ENCODE measurements at places on chromosomes 3 and 15.

DNA sequence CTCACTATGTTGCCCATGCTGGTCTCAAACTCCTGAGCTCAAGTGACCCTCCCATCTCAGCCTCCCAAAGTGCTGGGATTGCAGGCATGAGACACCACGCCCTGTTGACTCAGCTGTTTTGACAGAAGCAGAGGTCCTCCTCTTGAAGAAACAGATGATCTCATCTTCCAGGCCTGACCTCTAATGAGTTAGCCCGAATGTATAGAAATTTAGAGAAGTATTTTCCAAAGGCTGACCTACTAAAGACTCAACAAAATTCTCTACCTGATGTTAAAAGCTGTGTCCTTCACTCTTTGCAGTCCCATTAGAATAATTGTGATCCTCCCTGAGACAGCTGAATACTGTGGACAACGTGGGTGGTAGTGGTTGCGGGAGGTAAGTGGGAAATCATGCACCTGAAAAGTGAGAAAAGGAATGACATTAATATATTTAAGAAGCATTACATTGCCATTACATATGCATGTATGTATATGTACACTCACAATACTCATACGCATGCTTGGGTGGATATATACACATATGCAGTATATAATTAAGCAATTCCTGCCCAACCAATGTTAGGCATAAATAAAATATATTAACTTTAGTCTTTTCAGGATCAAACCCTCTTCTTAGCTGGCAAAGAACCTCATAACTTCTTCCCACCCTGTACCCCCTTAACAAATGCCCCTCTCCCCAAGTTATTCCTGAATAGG is 204.6 kb upstream of the NR2F2 start:
- no peak for DNase-seq

DNA sequence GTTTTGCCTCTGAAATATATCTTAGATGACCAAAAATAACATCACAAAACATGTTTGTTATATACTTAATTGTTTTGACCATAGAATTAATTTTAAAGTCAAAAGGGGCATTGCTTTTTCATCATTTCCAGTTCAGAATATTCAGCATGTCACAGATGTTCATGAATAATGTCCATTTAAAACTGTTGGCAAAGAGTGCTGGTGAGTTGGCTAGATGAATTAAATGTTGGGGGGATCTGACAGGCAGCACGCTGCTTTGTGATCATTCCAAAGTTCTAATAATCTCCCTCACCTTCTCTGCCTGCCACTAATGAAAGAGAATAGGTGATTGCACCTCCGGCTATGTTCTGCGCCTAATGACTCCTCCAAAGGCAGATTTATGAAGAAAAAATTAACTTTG is 139.2 kb upstream of the MLF1 start:
- DNase-seq: no peak

DNA sequence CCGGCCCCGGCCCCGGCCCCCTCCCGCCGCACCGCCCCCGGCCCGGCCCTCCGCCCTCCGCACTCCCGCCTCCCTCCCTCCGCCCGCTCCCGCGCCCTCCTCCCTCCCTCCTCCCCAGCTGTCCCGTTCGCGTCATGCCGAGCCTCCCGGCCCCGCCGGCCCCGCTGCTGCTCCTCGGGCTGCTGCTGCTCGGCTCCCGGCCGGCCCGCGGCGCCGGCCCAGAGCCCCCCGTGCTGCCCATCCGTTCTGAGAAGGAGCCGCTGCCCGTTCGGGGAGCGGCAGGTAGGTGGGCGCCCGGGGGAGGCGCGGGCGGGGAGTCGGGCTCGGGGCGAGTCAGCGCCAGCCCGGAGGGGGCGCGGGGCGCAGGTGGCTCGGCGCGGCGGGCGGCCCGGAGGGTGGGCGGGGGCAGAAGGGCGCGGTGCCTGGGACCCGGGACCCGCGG is 352 bp downstream of the CHRD start:
- peak; percentile 30 for DNase-seq

GRCh38 chr3:120608506-120608905 is 12.4 kb downstream of the NDUFB4 start:
- no peak for DNase-seq

- DNase-seq: no peak
These were observed 569.2 kb upstream of the RGMA start for GRCh38 chr15:93658026-93658816.

DNA sequence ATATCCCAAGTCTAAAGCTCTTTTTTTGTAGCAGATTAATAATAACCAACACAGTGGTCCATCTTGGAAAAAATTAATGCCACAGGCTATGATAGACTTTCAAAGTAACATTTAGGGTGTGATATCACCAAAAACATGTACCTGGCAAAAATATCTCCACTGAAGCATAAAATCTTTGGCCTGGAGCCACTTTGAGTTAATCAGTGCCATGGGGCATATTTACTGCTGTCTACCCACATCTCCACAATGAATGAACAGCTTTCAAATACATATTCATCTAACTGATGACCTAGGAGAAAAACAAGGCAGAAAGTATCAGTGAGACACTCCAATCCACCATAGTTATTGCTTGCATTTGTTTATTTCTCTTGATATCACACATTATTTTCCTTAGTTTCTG is 296.0 kb upstream of the MDFIC2 start:
- DNase-seq: no peak

GRCh38 chr3:16089521-16089920 is 85.0 kb upstream of the GALNT15 start:
- no peak for DNase-seq

- DNase-seq: no peak
These were observed 36.8 kb downstream of the ADCY5 start for GRCh38 chr3:123412076-123412475.

DNA sequence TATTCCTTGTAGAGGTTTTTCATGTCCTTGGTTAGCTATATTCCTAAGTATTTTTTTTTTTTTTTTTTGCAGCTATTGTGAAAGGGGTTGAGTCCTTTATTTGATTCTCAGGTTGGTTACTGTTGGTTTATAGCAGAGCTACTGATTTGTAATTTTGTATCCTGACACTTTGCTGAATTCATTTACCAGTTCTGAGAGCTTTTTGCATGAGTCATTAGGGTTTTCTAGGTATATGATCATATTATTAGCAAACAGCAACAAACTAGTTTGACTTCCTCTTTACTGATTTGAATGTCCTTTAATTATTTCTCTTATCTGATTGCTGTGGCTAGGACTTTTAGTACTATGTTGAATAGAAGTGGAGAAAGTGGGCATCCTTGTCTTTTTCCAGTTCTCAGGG is 737.4 kb downstream of the ZNF385D start:
- no peak for DNase-seq

- DNase-seq: no peak
These were observed 39.3 kb downstream of the PDHB start for GRCh38 chr3:58394339-58394738.

DNA sequence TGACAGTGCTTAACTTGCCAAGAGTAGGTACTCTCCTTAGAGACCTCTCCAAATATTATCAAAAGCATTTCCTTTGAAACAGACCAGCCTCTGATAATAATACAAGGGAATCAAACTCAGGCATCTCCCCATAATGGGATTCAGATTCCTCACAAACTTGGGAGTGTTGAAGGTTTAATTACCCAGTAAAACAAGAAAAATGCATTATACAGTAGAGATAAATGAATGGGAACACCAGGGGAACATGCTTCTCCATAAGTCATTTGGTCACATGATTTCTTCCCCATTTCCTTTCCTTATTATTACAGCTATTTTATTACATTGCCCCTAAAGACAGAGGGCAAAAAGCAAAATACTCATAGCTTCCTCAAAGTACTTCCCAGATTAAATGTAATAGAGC is 325.0 kb upstream of the CDIN1 start:
- DNase-seq: no peak

- DNase-seq: no peak
These were observed 28.6 kb upstream of the NDUFB4 start for GRCh38 chr3:120567370-120568201.

DNA sequence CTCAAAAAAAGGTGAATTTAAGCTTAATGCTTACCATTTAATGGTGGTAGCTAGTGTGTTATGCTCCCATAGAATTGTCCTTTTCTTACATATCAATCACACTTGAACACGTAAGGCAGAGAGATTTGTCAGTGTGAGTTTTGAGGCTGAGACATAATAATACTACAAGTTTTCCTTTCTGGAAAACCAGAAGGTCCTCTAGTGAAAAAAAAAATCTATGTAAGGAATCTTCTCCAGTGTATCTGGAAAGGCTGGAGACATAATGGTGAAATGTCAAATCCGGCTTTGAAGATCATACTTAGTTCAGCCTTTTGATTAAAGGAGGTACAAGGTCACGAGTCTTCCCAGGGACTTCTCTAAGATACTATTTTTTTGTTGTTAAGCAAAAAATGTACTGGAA is 3.4 kb downstream of the TSC22D2 start:
- no peak for DNase-seq

- DNase-seq: no peak
These were observed 331.0 kb upstream of the ROPN1 start for GRCh38 chr3:124322966-124323365.

GRCh38 chr15:61327019-61327631 is 98.0 kb upstream of the RORA start:
- DNase-seq: no peak

DNA sequence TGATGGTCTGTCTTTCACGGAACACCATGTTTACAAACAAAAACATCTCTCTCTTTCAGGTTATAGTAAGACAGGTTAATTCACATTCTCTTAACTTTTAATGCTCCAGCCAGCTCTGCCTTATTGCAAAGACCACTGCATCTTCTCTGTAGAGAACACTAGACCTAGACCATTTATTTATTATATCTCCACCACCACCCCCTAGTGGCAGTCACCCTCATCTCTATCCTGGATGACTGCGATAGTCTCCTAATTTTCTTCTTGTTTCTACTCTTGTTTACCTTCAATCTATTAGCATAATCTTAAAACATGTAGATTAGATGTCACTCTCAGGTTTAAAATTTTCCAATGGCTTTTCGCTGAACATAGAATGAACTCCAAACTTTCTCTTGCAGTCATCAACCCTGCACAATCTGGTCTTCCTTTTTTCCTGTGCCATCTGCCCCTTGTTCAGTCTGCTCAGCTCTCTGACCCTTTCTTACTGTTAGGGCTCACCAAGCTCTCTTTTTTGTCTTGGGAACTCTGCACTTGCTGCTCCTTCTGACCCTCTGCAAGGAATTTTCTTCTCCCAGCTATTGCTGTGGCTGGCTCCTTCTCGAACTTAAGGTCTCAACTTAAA is 155.6 kb downstream of the SQOR start:
- DNase-seq: no peak

GRCh38 chr3:81303321-81303720 is 458.1 kb downstream of the GBE1 start:
- no peak for DNase-seq

DNA sequence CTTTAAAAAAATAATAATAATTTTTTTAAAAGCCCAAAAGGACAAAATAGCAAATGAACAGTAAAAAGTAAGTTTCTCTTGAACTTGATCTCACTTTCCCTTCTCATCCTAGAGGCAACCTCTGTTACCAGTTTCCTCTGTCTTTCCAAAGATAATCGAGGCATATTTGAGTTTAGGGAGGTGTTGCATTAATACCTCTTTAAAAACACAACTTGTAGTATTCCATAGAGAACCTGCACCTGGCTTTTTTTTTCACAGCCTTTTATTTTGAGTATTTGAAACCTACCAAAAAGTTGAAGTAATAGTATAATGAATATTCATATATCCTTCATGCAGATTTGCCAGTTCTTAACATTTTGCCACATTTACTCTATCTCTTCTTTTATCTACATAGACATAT is 9.1 kb downstream of the CSK start:
- no peak for DNase-seq
